Fibroblast of villous mesenchyme (primary cell): ENCODE measurements at places on chromosomes 3 and 15. TPM values are rescaled to one million over a fixed set of nuclear protein-coding genes. Genes with fewer than 3 reads are reported as not detected.
A peak's percentile ranks its signal among the peaks of the same experiment; 100 is the strongest.

The LXN gene
- total RNA-seq: 32.0 and 50.9 TPM in 2 replicates

The IGSF10 gene
- total RNA-seq: 0.97 and 2.2 TPM in 2 replicates

The ZPLD1 gene
- total RNA-seq: 0.43 and 1.3 TPM in 2 replicates

The DAG1 gene
- 61.2 and 88.5 TPM in 2 replicates for total RNA-seq

The FMN1 gene
- 4.5 and 8.6 TPM in 2 replicates for total RNA-seq

The MCTP2 gene
- 2.2 and 4.5 TPM in 2 replicates for total RNA-seq

The PCSK6 gene
- total RNA-seq: 7.7 and 10.4 TPM in 2 replicates

The TTLL13 gene
- under 0.01 and 0.32 TPM in 2 replicates for total RNA-seq

GRCh38 chr3:45003859-45004258, 22.2 kb upstream of the CLEC3B start:
- DNase-seq: peak; percentile 44

- no peak for DNase-seq
Observed at GRCh38 chr3:169774186-169774585, 990 bp downstream of the MYNN start.

GRCh38 chr15:67760901-67761300, 64.4 kb upstream of the SKOR1 start:
- DNase-seq: no peak

- DNase-seq: no peak
Observed at GRCh38 chr3:158802409-158803268, 785 bp downstream of the MFSD1 start.

GRCh38 chr3:37582086-37582485, 279.6 kb upstream of the CTDSPL start:
- no peak for DNase-seq

- no peak for DNase-seq
Observed at GRCh38 chr3:65531499-65531898, 507.2 kb downstream of the MAGI1 start.

DNA sequence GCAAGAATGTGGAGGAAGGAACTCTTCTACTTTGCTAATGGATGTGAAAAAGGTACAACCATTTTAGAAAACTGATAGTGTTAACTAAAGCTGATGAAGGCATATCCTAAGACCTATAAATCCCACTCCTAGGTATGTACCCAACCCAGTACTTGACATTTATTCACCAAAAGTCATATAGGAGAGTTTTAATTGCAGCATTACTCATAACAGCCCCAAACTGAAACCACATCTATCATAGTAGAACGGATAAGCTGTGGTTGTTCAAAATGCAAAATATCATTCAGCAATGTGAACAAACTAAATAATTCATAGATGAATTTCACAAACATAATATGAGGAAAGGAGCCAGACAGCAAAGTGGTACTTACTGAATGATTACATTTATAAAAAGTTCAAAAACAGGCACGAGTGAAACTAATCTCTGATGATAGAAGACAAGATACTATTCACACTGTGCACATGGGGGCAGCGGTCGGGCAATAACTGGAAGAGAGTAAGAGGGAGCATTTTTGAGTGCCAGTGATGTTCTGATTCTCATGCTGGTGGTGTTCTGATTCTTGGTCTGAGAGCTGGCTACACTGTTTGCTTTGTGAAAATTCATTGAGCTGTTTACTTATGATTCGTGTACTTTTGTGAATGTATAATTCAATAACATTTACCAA, 34.3 kb downstream of the GOLIM4 start:
- no peak for DNase-seq

- no peak for DNase-seq
Observed at GRCh38 chr3:151276687-151277042, 1.7 kb downstream of the P2RY14 start.

DNA sequence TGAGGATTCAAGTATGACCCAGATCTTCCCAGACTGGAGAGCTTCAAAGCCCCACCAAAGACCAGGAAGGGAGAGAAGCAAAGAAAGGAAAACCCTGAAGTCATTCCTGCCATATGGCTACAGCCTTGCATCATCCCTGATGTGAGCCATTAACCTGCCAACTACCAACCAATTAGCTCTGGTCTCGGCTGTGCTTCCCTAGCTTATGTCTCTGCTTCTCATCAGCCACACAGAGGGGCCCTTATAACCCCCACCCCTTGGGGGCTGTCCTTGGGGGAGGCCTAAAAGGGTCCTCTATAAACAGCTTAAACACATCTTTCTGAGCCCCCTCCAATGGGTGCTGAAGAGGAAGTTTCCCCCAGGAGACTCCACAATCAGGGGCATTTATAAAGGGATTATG, 52.8 kb downstream of the NOX5 start:
- peak; percentile 27 for DNase-seq

DNA sequence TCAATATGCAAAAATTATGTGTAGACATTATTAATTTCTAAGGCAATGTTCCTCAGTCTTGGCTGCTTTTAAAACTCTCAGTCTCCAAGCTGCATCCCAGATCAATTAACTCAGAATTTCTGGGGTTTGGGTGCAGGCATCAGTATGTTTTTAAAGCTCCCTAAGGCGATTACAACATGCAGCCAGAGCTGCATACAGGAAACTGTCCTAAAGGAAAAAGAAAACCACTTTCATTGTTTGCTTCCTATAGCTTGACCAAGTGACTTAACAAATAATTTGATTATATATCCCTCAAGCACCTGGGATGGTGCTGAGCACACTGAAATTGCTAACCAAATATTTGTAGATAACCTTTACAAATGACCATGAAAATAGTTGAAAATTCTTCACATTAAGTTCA, 194.7 kb downstream of the DTWD1 start:
- DNase-seq: peak; percentile 21

- DNase-seq: no peak
Observed at GRCh38 chr3:15294929-15295328, 37.5 kb downstream of the SH3BP5 start.

GRCh38 chr3:194779729-194780224, 94.1 kb downstream of the FAM43A start:
- DNase-seq: no peak

- peak; percentile 90 for DNase-seq
Observed at GRCh38 chr3:194323785-194324735, 27.1 kb downstream of the CPN2 start.

DNA sequence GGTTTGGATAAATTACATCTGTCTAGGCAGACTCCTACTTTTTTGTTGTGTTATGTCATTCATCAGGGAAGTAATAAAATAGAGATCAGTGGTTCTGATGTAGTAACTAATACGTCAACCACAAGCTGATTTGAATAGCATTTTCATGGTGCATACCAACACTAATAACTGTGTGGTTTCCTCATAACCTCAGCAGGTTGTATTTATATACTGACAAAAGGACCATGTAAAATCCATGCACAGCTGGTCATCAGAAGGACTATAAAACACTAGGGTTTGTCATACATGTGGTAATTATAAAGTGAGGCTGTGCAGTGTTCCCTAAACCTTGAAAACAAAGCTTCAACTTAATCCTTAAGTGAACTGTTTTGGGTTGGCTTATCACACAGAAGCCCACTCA, 216.8 kb upstream of the RBMS3 start:
- DNase-seq: peak; percentile 92

- DNase-seq: peak; percentile 30
Observed at GRCh38 chr3:152969557-152970300, 134.8 kb downstream of the P2RY1 start.

DNA sequence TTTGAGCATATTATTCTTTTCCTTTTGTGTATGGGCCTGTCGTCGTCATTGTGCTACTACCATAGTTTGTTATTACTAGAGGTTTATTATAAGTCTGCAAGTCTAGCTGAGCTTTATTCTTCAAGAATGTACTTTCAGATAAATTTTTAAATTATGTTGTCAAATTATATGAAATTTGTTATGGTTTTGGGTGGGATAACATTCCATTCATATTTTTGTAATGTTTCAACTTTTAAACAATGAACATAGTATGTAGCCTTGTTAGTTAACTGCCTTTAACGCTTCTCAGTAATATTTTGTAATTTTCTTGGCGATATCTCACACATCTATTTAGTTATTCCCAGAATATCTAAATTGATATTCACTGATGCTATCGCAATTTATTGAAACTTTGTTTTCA, 41.6 kb upstream of the GOLGA8B start:
- DNase-seq: no peak

DNA sequence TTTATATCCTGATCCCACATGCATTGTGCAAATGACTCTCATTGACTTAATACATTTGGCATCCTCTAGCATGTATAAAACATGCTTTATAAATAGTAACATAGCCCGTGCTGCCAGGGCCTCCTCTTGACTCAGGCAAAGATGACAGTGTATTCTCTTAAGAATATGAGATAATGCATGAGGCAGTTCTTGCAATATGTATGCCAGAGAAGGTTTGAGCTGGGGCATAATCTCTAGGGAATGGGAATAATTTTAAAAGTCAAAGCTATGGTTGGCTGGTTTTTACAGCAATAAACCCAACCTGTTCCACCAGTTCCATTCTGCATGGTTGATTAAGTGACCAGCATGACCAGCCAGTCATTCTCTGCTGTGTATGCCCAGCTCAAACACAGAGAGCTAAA, 179.0 kb upstream of the PFN2 start:
- peak; percentile 35 for DNase-seq

GRCh38 chr15:62730825-62731224, 311.7 kb upstream of the TPM1 start:
- no peak for DNase-seq

DNA sequence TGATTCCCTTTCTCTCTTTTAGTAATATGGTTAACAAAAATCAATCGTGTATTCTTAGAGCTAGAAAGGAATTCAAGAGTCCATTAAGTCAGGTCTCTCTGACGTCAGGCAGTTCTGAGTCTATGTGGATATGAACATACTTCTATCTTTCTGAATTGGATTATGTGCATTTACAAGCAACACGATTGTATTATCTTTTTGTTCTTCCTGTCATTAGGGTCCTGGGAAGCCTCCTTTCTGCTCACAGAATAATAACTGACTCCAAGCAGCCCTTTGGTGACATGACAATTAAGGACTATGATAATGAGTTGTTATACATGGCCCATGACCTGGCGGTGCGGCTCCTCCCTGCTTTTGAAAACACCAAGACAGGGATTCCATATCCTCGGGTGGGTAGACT, 14.0 kb downstream of the EDEM1 start:
- no peak for DNase-seq
